Daoy (cell line): ENCODE measurements at places on chromosomes 1 and 21. TPM values are rescaled to one million over a fixed set of nuclear protein-coding genes. Genes with fewer than 3 reads are reported as not detected.

DNA sequence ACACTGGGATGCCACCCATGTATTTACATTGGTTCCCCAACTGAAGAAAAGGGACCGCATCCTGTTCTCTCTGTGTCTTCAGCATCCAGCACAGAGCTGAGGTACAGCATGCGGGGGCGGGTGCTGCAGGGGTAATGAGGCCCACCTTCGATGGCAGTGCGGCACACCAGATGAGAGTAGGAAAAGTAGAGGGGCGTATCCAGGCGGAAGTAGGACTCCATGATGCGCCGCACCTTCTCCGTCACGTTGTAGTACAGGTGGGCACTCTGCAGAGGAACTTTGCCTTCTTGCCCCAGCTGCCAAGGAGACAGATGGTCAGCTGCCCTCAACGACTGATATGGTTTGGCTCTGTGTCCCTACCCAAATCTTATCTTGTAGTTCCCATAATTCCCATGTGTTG lies 10.0 kb upstream of the CLDN19 start:
- no peak for DNase-seq

DNA sequence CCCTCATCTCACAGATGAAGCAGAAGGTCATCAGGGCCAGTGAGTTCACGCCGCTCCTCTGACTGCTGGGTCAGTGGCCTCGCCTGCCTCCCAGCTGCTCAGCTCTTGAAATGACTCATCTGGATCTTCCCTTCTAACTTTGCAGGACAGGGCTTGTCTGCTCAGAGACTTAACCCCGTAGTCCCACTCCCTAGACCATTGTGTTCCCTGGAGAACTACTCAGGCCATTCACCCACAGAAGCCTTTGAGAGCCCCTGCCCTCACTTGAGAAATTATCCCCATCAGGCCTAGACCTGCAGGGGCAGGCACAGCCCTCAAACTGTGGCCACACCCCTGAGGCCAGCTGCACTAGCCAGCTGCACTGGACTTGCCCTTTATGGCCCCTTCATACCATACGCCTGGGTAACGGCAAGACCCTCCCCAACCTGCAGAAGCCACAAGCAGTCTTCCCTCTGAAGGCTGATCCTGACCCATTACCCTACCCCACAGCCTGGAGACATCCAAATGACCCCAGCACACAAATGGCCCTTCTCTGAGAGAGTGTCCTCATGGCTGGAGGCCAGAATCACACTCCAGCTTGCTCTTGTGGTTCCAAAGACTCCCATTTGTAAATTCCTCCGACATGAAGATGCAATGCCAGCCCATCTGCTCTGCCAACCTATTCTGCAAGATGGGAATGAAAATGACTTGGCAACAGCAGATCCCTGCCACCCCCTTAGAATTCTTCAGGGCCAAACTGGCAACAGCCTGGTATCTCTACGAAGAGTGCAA lies 33.2 kb downstream of the RCSD1 start:
- DNase-seq: peak; percentile 35

DNA sequence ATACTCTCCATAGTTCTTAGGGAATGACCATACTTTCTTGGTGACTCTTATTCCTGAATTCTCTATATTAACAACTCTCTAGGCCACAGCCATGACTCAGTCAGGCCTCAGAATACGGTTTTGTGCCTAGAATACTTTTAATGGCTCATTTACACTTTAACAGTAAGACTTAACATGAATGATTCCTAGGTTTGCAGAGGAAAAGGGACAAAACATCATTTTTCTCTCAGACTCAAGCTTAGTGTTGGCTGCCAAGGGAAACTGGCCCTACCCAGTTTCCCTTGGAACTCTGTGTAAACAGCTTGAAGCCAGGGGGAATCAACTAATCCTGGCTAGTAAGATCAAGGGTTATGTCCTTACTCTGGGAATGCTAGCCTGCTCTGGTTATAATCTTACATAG lies 164.9 kb upstream of the PKN2 start:
- peak; percentile 11 for DNase-seq

Gene LRRN2
- total RNA-seq: 0.36 and 0.69 TPM in 2 replicates

Gene GREM2
- not detected in 2 replicates for total RNA-seq

Gene CFHR4
- not detected in 2 replicates for total RNA-seq

- DNase-seq: no peak
These were observed 103.2 kb upstream of the KIF26B start for GRCh38 chr1:245051349-245052221.

Gene CYP4A22
- not detected in 2 replicates for total RNA-seq

Gene KDF1
- 0.11 TPM in 1 of 2 replicates, not detected in the other for total RNA-seq

GRCh38 chr21:25176637-25177412 lies 430.5 kb downstream of the MRPL39 start:
- no peak for DNase-seq

- peak; percentile 32 for DNase-seq
These were observed 40.3 kb upstream of the TLR5 start for GRCh38 chr1:223183268-223183862.

Gene RNU11
- total RNA-seq: not detected in 2 replicates

Gene OR2L5
- not detected in 2 replicates for total RNA-seq

- DNase-seq: no peak
These were observed 52.8 kb downstream of the C4BPA start for GRCh38 chr1:207156826-207157225.

Gene RIPPLY3
- 0.57 TPM in 1 of 2 replicates, not detected in the other for total RNA-seq

GRCh38 chr1:119150150-119150549 lies 9.7 kb upstream of the WARS2 start:
- no peak for DNase-seq
